ENCODE measurements at places on chromosomes 1 and 21. TPM values are rescaled to one million over a fixed set of nuclear protein-coding genes. Genes with fewer than 3 reads are reported as not detected.

DNA sequence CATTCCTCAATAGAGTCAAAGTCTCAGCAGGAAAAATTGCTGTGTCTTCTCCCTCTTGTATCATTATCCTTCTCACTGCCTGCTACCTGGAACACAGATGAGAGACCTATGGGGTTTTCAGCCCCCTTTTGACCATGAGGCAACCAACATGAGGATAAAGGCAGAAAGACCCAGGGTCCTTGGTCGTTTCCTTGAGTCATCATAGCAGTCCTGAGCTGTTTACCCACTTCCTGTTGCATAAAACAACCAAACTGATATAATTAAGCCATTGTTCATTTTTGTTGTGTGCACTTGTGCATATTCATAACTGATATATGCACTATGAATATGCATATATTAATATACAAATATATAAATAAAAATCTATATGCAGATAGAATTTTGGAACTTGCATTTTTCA lies 188.3 kb upstream of the MAP1LC3C start:
- DNase-seq: no peak

OPTC gene
- not detected for polyA plus RNA-seq

DNA sequence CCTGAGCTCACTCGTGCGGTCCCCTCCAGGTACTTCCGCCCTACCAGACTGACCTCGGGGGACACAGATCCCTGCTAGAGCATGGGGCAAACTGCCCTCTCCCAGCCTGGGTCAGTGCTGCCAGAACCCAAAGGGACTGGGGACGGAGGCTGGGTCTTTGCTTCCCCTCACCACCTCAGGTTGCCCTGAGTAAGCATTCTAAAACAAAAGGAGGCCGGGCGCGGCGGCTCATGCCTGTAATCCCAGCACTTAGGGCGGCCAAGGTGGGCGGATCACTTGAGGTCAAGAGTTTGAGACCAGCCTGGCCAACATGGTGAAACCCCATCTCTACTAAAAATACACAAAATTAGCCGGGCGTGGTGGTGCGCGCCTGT lies 108.4 kb downstream of the SPSB1 start:
- DNase-seq: no peak

- DNase-seq: no peak
Measured at GRCh38 chr1:205616563-205617293, 15.1 kb downstream of the ELK4 start.

- DNase-seq: peak; percentile 67
Measured at GRCh38 chr1:24720152-24720551, 25.1 kb upstream of the CLIC4 start.

VASH2 gene
- 34.8 TPM for polyA plus RNA-seq

- no peak for DNase-seq
Measured at GRCh38 chr21:25582888-25583287, 24.4 kb downstream of the MRPL39 start.

GRCh38 chr1:72634946-72635345 lies 352.6 kb upstream of the NEGR1 start:
- DNase-seq: no peak

DNA sequence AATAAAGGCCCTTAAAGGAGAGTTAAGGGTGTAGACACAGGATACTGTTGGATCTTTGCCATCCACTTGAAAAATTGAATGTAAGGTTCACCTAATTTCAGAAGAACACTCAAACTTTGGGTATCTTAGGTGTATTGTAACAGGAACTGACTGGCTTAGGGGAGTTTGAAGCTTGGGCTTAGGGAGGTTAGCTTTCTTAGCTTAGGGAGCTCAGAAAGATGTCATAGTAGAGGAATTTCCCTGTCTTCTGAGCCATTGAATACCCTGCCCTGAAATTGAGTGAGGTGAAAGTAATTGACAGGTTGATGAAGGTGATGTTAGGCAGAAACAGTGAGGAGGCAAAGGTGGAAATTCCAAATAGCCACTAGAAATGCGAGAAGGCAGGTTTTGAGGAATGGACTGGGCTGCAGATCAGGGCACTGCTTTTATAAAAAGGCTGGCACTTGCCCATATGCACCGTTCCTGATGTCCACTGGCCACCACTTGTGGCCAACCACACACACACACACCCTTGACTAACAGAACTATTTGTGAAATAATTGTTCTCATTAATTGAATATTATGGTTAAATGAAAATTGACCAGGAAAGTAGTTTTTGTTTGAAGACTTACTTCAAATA lies 16.5 kb downstream of the BACH1 start:
- DNase-seq: no peak

IQCC gene
- 3.8 TPM for polyA plus RNA-seq

DISP3 gene
- polyA plus RNA-seq: 0.30 TPM

DNA sequence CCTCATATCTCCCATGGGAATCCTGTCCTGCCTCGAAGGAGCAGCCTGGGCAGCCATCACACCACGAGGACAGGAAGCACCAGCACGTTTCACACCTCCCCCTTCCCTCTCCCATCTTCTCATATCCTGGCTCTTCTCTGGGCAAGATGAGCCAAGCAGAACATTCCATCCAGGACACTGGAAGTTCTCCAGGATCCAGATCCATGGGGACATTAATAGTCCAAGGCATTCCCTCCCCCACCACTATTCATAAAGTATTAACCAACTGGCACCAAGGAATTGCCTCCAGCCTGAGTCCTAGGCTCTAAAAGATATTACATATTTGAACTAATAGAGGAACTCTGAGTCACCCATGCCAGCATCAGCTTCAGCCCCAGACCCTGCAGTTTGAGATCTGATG lies 8.7 kb downstream of the SLAMF8 start:
- no peak for DNase-seq

DNA sequence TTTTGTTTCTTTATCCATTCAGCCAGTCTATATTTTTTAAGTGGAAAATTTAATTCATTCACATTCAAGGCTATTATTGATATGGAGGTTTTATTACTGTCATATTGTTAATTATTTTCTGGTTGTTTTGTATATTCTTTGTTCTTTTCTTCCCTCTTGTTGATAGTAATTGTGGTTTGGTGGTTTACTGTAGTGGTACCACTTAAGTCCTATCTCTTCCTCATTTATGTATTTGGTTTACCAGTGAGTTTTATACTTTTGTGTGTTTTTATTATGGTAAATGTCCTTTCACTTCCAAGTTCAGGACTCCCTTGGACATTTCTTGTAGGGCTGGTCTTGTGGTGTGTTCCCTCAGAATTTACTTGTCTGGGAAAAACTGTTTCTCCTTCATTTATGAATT lies 28.1 kb upstream of the PM20D1 start:
- DNase-seq: no peak

OR2AK2 gene
- polyA plus RNA-seq: not detected

PDZK1 gene
- 1.1 TPM for polyA plus RNA-seq

SMYD3 gene
- 7.1 TPM for polyA plus RNA-seq

DNA sequence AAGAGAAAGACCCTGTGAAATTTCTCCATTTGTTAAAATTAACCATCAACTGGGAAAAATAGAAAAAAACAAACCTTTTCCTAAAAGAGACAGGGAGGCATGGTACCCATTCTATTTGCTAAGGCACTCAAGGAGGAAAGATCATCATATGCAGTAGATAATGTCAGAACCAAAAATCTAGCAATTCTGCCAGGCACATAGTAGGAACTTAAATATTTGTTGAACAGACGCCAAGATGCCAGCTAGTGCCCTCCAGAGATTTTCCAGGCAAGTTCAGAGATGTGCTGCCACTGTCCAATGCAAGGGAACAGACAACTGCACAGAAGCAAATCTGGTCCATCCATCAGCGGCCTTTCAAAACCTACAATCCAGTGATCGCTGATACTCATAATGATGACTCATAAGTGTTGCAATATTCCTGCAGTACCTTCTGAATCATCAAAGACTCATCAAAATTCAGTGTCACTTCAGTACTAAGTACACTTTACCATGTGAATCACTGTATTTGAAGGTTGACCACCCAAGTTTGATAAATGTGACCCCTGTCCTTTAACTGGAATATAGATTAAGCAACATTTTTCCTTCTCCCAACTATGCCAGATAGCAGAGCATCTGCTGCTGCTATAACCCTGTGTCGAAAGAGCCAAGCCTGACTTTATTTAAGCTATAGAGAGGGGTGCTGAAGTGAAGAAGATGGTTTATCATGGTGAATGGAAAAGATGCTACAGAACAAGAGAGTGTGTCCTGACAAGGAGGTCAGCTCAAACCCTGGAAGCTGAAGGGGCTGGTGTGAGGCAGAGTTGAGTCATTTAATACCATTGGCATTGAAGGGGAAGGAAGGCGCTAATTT lies 99.1 kb downstream of the MT1HL1 start:
- DNase-seq: no peak

BACE2 gene
- 34.3 TPM for polyA plus RNA-seq

CD1D gene
- polyA plus RNA-seq: 1.9 TPM
